ENCODE measurements at places on chromosomes 2 and 18. TPM values are rescaled to one million over a fixed set of nuclear protein-coding genes. Genes with fewer than 3 reads are reported as not detected.

ITM2C gene
- 32.5 TPM for polyA plus RNA-seq

POTEC gene
- polyA plus RNA-seq, result not detected

FBXO15 gene
- 2.0 TPM for polyA plus RNA-seq

DNA sequence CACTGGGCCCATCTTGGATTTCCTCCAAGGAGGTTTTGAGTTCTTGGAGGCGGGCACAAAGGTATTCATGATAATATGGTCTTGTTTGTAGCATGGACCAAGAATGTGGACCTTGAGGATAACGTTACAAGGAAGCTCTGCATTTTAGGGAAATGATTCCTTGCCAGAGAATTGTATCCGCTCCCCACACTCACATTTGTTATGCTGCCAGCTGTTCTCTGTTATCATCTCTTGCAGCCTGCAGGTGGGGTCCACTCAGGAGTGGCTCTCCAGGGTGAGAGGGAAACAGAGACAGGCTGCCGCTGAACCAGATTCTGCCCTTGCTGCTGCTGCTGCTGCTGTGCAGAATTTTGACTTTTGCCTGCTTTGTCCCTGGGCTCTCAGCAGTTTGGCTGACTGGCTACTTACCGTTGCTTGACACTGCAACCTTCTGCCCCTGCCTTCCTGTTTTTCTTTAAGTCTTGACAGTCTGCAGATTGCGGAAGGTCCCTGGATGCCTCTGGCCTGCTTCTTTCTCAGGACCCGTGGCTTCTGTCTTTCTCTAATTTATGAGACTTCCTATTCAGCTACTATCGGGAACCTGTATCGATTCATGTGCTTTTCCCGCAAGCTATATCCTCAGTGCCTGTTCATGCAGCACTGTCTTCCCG, 122.3 kb upstream of the DOCK10 start:
- no peaks in the 10 kb centered on the region for H3K27me3 ChIP-seq
- H3K4me1 ChIP-seq, result no peaks in the 10 kb centered on the region
- H3K36me3 ChIP-seq, result no peaks in the 10 kb centered on the region
- no peak for DNase-seq
- H3K27ac ChIP-seq, result no peak overlapping the region

DNA sequence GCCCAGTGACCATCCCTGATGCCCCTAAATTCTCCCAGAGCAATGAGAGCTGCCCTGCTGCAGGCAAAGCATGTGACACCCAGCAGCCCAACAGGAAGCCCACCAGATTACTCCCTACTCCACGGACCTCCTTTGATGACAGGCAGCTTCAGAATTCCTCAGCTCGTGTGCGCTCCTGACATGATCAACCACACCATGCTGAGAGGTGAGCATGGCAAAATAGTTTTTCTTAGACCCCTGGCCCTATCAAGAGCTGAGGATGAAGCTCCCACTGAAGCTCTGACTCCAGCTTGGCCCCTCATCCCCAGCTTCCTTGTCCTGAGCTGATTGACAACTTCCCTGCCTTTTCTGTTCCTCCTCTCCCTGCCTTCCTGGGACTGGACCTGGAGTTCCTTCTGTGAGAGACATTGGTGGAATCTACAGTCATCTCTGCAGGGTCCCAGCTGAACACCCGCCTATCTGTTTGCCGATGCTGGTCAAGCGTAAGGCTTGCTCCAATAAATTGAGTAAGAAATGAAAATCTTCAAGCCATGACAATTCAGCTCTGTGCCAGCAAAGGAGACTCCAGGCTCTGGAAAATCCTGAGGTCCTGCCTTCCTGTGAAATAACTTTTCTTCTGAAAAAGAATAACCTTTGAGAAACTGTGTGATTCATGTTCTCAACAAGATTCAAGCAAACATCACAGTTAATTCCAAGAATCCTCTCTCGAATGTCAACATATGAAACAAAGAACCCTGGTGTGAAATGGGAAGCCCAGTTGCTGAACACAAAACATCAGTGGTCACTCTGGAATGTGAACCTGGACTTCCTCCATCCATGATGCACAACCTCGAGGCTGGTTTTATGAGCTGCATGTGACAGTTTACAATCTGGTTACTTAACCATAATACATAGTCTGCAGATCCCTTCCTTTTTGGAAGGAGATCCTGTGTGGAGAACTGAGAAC, 201.1 kb downstream of the SPP2 start:
- no peak for DNase-seq
- H3K27ac ChIP-seq, result no peak overlapping the region
- no peaks in the 10 kb centered on the region for H3K36me3 ChIP-seq
- no peak overlapping the region for H3K4me3 ChIP-seq
- H3K27me3 ChIP-seq, result no peaks in the 10 kb centered on the region
- H3K4me1 ChIP-seq, result no peaks in the 10 kb centered on the region
